PC-3 (cell line): ENCODE measurements at places on chromosomes 16 and 17.

DNA sequence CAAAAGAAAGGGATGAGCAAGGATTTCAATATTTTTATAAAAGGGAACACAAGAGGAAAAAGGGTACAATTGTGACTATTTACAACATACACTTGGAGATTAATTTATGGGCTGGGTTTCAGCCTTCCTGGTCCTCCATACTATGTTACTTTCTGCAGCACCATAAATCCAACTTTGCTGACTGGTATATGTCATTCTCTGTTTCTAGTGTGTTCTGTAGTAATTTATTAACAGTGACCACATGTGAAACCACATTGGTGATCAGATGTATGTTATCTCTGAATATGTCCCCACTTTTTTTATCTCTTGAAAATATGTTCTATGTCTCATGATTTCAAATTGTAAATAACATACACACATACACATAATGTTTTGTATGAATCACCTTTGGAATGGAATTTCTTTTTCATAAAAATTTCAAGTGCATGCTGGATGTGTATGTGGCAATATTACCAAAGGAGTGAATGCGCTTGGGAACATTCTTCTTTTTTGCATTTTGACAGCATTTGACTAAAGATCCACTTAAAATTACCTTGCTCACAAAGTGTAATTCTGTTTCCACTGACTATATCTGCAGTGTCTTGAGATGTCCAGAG, 2.9 kb upstream of the LYRM9 start:
- no peak for DNase-seq

- no peak for DNase-seq
Observed at GRCh38 chr17:77358801-77359200, 218.0 kb downstream of the SEC14L1 start.

- peak; percentile 92 for DNase-seq
Observed at GRCh38 chr17:50890675-50891516, 24.7 kb upstream of the TOB1 start.

DNA sequence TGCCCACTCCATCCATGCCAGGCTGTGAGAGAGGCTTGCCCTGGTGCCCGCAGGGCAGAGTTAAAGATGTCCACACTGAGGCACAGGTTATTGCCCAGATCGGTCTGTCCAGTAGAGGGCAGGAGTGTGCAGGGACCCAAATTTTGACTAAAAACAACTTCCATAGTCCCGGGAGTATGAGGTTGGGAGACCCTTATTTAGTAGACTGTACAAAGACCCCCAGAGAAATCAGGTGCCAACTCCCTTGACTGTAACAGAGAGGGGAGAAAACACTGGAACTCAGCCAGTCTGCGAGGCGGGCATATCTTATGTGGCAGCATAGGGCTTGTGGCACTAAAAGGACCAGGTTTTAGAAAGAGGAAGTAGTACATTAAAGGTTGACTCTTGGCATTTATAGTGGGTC, 43.4 kb downstream of the HNF1B start:
- peak; percentile 38 for DNase-seq

DNA sequence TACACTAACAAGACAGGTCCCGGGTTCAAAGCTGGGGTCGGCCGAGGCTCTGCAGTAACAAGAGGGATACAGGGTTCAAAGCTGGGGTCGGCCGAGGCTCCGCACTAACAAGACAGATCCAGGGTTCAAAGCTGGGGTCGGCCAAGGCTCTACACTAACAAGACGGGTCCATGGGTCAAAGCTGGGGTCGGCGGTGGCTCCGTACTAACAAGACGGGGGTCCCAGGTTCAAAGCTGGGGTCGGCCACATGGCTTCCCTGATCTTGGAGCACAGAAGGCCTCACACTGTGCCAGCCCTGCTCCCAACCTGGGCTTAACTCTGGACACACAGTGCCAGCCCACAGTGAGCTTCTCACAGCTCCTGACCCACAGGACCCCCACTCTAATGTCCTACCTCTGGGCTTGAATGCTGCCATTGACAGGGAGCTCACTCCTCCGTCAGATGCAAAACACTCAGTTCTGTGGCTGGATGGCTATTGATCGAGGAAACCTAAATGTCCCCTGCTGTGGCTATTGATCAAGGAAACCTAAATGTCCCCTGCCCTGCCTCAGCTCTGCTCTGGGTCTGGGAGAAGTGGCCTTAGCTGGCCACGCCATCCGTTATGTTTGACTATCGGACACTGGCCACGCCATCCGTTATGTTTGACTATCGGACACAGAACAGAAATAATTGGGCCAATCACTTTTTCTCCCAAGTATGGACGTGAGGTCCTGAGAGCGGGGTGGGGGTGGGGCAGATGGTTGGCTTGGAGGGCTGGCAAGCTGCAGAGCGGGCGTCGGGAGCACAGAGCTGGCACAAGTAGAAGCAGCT, 54.6 kb upstream of the DOC2B start:
- no peak for DNase-seq

DNA sequence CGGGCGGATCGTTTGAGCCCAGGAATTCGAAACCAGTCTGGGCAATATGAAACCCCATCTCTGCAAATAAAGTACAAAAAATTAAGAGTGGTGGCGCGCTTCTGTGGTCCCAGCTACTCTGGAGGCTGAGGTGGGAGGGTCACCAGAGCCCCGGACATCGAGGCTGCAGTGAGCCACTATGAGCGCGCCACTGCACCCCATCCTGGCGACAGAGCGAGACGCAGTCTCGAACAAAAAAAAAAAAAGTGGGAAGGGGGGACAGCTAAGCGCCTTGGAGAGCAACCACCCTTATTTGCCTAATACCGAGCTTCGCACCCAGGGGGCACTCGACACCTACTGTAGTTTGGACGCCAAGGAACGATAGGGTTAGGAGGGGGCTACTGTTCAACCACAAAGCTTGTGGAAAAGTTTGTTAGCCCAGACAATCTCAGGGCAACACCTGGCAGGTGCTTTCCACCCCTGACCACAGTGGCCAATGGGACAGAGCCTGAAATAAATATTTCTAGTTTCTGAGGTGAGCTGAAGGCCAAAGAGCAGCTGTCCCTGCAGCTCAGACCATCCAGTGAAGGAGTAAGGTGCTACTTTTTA, 847 bp upstream of the PSMC3IP start:
- DNase-seq: peak; percentile 74

DNA sequence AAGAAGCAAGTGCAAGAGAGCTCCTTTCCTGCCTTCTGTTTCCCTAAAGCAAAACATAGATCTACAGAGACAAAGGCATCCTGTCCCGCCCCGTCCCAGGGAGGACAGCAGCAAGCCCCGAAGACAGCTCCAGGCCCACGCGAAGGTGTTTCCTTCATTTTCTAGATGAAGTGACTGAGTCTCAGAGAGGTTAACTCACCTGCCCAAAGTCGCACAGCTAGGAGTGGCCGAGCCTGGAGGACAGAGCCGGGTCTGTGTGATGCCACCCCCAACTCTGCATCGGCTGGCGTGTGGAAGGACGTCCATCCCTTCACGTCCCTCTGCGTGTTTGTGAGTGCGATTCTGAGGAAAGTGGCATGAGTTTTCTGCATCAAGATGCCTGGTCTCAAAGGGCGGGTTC, 187.2 kb upstream of the CHMP6 start:
- DNase-seq: no peak

DNA sequence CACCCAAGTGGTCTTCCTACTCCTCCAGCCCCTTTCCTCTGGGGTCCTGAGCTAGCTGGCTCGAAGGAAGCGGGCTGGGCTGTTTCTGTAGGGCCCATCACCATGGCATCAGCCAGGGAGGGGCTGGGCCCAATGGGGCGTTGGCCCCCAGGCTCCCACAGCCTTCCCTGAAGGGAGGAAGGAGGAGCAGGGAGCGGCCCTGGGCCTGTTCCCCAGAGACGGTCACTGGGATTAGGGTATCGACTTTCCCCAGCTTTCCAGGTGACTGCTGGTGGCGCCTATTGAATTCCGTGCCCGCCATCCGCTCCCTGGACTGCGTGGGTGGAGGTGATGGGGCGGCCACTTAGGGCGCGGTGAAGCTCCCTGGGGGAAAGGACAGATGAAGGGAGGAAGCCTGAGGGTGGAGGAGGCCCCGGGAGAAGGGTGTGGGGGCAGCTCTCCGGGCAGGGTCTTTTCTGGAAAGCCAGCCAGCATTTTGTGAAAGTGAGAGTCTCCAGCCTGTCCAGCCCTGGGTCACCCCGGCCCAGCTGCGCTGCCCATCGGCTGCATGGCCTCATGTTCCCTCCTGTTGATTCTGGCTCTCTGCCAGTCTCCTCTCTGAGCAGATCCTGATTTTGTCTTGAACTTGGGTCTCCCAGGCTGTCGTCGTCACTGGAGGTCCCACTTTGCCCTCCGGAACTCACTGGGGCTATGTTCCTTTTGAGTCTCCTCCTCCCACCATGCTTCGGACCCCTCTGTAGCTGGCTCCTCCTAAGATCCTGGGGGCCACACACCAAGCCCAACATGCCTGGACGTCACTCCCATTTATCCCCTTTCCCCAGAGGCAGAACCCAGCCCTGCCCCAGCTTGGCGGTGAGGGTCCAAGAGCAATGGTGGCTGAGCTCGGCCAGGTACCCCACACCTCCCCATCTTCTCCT, 9.8 kb downstream of the NHERF1 start:
- no peak for DNase-seq

DNA sequence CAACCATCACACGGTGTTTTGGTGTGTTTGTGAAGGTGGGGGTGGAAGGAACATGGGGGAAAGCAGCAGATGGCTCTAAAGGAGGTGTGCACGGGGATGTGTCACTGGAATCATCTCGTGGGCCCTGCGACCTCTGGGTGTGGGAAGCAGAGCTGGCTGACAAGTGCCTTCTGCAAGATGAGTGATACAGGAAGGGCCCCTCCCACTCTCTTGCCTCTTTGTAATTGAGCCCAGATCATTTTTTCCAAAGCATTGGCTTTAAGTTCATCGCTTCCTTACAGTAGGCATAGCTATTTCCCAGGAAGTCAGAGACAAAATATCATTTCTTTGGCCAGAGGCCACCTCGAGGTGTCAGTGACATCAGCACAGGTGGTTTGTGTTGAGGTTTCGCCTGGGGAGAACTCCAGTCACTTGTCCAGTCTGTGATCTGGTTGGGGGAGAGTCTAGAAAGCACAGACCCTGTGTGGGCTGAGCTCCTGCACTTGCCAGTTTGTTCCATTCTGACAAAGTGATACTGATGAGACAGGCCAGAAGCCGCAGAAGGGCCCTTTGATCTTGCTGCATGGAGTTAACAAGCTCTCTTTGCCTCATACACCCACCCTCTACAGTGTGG, 20.6 kb upstream of the SNTB2 start:
- peak; percentile 76 for DNase-seq

- peak; percentile 89 for DNase-seq
Observed at GRCh38 chr17:47935961-47936360, 5.4 kb upstream of the PNPO start.

DNA sequence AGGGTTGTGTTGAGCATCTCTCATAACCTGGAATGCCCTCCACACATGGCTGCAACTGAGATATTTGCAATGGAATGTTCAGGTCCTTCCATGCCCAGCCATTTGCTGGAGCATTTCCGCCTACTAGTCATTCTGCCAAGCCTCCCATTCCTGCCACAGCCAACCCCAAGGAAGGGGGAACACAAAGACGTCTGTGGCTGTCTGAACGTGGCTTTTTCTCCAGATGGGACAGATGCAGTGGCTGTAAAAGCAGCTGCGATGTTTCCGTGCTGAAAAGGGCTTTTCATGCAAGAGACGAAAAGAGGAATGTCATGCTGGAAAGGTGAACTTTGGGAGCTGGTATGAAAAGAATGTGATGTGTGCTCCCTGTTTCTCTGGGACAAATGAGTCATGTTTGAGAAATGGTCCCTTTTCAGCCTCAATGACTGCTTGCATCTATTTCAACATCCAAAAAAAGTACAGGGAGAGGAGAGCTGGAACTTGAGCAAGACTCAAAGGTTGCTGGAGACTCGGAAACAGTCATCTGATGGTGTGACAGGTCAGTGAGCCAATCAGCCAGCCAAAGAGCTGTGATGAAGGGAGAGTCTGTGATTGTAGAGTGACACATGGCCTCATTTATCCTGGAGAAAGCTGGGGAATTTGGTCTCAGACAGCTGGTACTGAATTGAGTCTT, 208.9 kb downstream of the SHISA9 start:
- no peak for DNase-seq

DNA sequence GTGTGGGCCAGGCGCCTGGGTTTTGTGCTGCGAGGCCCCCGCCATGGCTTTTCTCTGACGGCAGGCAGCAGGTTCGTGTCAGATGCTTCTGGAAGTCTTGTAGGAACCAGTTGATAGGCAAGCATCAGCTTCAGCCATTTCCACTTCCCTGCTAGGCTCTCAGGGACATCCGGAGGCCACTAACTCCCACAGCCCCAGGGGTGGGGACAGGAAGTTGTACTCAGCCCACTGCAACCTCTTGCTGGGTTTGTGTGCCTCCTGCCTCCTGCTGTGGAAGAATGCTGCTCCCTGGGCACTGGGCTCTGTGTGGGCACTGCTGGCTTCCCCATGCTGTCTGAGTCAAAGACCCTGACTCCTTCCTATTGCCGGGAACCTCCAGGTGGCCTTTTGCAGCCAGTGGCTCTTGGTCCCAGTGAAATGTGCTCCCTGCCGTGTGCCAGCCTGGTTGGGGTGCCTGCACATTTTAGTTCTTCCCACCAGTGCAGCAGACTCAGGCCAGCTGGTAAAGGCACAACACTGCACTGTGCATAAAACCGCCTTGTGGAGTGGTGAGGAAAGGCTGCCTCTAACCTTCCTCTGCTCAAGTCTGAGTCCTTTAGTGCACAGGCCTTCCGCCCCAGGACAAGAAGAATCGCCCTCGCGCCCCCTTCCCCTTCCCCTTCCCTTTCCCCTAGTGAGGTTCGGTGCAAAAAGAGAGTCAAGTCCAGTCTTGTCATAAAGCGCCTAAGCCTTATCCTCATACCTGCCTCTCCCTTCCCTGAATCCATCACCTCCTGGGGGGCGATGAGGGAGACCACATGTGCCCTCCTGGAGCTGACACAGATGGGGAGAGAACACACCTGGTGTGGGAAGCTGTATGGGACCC, 16.6 kb downstream of the LDHD start:
- DNase-seq: no peak

GRCh38 chr17:77274096-77274845, 133.5 kb downstream of the SEC14L1 start:
- no peak for DNase-seq

GRCh38 chr17:10120109-10120485, 78.3 kb downstream of the GAS7 start:
- no peak for DNase-seq

- no peak for DNase-seq
Observed at GRCh38 chr17:31538080-31538762, 146.7 kb downstream of the RAB11FIP4 start.

- peak; percentile 86 for DNase-seq
Observed at GRCh38 chr17:13306310-13306962, 288.6 kb upstream of the ELAC2 start.

- peak; percentile 90 for DNase-seq
Observed at GRCh38 chr17:17919169-17920107, 52.8 kb downstream of the TOM1L2 start.
